Foreskin fibroblast (primary cell): ENCODE measurements at places on chromosomes 11 and 22.

GRCh38 chr11:131611322-131611721 is 240.9 kb downstream of the NTM start:
- no peak for DNase-seq

GRCh38 chr22:22666307-22667091 is 22.1 kb downstream of the GGTLC2 start:
- DNase-seq, result peak; percentile 27

- DNase-seq, result no peak
These were observed 1121.8 kb upstream of the TENM4 start for GRCh38 chr11:80562523-80563125.

- no peak for DNase-seq
These were observed 134.4 kb downstream of the CSNK2A3 start for GRCh38 chr11:11218629-11218986.

DNA sequence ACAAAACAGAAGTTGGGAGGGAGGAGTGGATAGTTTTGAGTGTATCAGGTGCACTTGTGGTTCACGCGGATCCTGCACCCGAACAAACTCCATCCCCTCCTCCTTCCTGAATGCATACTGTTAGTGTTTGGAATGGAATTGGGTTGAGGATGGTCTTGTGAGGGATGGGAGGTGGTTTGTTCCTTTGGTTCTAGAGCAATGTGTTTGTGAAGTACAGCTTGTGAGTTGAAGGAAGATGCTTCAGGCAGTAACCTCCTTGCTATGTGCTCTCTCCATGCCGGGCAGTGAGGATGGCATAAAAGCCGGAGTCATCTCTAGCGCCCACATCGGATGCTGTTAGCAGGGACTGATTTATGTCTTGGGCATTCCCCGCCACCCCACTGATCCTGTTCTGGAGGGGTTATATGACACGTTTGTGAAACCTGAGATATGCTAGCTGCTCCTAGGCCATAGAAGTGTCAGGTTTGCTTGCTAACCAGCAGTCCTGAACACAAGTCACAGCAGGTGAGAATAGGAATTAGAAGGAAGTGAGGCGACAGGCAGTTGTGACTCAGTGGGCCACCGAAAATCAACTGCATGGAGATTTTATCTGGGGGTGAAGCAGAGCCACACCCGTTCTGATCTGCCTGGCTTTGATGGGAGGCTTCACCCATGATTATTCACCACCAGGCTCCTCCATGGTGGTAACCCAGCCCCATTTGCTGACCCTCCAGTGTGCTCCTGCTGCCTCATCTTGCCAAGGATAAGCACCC is 2.2 kb downstream of the BCR start:
- peak; percentile 27 for DNase-seq

DNA sequence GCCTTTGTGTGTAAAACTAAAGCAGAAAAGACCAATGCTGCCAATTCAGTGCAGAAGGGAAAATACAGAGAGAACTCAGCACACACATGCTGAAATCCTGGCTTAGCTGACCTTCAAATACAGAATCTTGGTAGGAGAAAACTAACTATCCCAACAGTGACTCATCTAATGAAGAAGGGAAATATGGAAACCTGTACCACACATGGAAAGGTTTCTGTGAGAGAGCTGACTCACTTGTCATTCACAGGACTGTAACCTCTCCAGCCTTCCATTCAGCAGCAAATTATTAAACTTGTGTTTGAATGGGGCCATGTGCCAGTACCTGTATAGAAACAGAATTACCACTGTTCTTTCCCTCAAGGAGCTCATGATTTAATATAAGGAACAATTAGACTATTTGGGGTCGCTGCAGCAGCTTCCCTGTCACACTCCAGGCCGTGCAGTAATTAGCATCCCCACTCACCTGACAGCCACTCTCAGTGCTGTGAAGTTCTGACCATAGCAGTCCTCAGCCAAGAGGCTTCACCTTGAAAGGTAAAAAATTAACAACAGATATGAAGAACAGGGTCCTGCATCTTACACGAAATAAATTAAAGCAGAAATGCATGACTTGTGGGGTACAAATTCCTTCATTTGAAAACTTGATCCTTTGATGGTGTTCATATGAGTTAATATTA is 53.9 kb downstream of the MSANTD4 start:
- peak; percentile 50 for DNase-seq

- DNase-seq, result no peak
These were observed 415.3 kb upstream of the CADM1 start for GRCh38 chr11:115919341-115920091.

DNA sequence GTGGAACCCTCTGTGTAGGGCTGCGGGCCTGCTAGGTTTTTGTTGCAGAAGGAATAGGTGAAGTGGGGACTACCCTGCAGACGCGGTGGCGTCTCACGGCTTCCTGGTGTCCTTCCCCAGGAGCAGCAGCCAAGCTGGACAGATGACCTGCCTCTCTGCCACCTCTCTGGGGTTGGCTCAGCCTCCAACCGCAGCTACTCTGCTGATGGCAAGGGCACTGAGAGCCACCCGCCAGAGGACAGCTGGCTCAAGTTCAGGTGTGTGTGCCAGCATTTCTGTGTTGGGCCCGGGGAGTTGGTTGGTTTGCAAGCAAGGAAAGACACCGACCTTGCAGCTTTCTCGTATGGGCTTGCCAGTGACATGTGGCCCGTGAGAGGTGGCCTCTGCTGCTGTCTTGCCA is 15.3 kb downstream of the TAB1 start:
- DNase-seq, result no peak
